Neural progenitor cell (in vitro differentiated cells): ENCODE measurements at places on chromosomes 5 and 9.
A peak's percentile ranks its signal among the peaks of the same experiment; 100 is the strongest.

- DNase-seq: no peak
These were observed 17.5 kb downstream of the DBH start for GRCh38 chr9:133653638-133654037.

GRCh38 chr9:33964086-33964768 is 84.5 kb downstream of the UBAP2 start:
- no peak for DNase-seq

DNA sequence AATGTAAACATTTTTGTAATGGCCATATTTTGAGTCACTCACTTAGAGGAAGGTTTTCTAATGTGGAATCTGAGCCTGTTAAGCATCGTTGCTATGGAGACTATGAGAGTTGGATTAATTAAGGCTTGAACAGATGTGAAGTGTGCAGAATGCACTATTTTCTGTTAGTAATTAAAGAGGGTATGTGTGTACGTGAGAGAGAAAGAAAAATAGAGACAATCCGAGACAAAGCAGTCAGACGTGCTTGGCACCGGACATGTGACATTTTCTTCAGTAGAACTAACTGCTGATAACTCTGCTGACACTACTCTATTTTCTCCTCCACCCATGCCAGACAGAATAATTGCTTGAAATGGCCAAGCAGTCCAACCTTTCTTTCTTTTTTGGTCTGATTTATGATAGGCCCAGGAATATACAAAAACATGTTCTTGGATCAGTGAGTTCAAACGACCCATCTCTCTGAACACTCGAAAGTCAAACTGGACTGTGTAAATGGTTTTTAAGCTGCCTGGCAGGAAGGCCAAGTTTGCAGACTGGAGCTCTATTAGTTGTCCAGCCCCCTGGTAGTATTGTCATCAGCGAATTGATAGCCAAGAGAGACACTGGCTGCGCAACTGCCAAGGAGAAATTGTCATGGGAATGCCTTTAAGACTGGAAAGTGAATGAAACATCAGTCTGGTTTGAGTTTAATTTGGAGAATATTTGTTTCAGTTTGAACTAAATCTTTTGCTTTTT is 322.1 kb downstream of the ARHGEF28 start:
- no peak for DNase-seq

- DNase-seq: no peak
These were observed 154.8 kb upstream of the LHFPL2 start for GRCh38 chr5:78803353-78803752.

- peak; percentile 49 for DNase-seq
These were observed 69.0 kb upstream of the GRAMD2B start for GRCh38 chr5:126354012-126354857.
